ENCODE measurements at places on chromosomes 5 and 9. TPM values are rescaled to one million over a fixed set of nuclear protein-coding genes. Genes with fewer than 3 reads are reported as not detected.

HIGD2A gene
- 92.3 TPM for total RNA-seq

BAAT gene
- 0.15 TPM for total RNA-seq

KIF20A gene
- total RNA-seq, result 65.2 TPM

MLANA gene
- total RNA-seq, result not detected

DNA sequence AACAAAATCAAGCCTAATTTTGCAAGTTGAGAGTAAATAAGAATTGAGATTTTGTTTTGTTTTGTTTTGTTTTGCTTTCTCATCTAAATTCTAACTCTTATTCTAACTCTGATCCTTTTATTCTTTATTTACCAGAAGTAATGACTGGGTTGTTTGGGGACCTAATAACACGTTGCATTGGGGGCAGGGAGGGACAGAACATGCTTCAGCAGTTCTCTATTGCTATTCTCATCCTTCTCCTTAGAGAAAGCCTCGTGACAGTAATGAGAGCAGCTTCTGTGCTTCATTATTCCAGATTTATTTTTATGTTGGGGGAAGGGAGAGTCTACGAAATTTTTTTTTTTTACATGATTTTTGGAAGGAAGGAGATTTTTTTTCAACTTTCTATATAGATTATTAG is 21.1 kb downstream of the CPEB4 start:
- DNase-seq, result no peak

DNA sequence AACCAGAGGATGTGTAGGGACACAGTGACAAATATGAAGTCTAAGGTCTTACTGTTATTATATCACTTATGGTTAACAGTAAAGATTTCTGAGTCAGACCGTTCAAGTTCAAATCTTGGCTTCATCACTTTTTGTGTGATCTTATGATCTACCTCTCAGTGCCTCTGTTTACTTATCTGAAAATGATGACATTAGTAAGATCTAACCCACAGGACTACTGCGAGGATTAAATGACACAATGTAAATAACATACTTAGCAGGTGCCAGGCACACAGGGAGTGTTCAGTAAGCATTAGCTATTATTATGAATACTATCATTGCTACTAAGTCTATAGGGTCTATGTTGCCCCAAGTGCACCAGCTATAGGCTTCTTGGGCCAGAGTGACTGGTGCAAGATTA is 2.0 kb downstream of the IRF1 start:
- no peak for DNase-seq

DNA sequence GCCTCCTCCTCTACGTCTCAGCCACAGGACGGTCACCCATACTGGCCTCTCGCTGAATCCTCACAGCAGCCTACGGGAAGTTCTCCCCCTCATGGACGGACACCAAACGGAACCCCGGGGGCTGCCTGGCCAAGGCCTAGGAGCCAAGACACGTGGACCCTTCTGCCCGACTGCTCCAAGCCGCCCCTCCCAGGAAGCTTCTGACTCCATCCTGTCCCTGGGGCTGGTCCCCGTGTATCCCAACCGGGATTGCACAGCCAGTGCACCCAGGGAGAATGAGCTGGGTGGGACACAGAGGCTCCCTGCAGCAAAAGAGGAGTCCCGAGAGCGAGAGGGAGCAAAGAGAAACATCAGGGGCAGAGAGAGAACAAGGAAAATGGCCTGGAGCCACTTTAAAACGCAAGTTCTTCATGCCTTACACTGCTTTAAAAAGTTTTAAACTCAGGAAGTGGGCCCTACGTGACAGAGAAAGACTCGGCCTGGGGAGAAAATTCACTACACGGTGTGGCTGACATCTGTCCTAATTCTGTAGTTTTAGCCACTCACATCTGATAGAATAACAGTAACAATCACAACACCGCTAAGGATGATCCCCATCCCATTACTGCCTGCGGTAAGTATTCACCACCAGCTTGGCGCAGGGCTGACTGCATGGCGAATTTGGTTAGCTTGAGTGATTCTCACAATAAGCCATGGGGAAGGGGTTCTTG is 3.0 kb downstream of the FAM78A start:
- peak; percentile 34 for DNase-seq

DNA sequence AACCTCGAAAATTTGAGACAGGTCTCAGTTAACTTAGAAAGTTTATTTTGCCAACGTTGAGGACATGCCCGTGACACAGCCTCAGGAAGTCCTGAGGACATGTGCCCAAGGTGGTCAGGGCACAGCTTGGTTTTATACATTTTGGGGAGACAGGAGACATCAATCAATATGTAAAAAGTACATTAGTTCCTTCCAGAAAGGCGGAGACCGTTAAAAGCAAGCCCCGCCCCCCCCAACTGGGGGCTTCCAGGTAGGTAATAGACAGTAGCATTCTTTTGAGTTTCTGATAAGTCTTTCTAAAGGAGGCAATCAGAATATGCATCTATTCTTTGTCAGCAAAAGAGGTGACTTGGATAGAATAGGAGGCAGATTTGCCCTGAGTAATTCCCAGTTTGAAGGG is 599 bp upstream of the MOCS2 start:
- DNase-seq, result no peak

DNA sequence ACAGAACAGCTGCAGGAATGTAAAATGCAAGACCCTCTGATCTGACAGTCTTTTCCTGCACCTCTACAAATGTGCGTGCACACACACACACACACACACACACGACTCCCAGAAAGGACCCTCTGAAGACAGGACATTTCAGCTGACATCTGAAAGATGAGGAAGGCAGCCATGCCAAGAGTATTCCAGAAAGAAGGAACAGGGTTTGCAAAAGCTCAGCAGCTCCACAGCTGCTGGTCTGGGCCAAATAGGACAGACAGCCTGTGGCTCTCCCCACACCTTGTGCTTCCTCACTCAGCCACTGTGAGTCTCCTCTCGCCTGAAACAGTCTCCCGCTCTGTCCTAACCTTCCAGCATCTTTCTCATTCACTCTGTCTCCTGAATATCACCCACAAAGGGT is 189.0 kb downstream of the PALM2AKAP2 start:
- peak; percentile 49 for DNase-seq

GRCh38 chr5:132227485-132228240 is at the start of gene P4HA2:
Gene P4HA2 (minus strand): TSS chr5:132227853. CDS start chr5:132218626, 9,227 bp downstream.
- peak; percentile 85 for DNase-seq

DNA sequence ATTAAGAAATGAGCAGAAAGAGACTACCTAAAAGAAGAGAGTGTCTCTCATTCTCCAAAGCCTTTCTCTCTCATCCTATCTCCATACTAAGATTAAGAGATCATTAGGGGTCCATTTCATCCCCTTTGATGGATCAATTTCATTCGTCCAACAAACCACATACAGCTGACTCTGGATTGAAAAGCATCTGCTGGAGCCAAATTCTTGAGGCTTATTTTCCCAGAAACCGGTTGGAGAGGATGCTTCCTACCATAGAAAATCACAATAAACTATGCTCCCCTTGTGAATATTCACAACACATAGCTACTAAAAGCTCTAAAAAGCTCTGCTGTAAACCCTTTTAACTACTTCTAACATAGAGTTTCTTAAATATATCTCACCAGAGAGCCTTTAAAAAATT is 755.0 kb upstream of the ZNF608 start:
- DNase-seq, result no peak

- DNase-seq, result no peak
These were observed 77.8 kb downstream of the C9orf153 start for GRCh38 chr9:86181379-86182315.

Measured in H9 (cell line).